Activated T-helper 17 cell treated with anti-CD3 and anti-CD28 coated beads, Interleukin-2, amount 50 U/mL, for 72 hours (primary cell): ENCODE measurements at places on chromosomes 1 and 21.

GRCh38 chr1:25959611-25960010, 38.3 kb downstream of the PAFAH2 start:
- no peak for ATAC-seq

- no peak for ATAC-seq
These were observed 59.6 kb downstream of the FMN2 start for GRCh38 chr1:240151136-240151735.

DNA sequence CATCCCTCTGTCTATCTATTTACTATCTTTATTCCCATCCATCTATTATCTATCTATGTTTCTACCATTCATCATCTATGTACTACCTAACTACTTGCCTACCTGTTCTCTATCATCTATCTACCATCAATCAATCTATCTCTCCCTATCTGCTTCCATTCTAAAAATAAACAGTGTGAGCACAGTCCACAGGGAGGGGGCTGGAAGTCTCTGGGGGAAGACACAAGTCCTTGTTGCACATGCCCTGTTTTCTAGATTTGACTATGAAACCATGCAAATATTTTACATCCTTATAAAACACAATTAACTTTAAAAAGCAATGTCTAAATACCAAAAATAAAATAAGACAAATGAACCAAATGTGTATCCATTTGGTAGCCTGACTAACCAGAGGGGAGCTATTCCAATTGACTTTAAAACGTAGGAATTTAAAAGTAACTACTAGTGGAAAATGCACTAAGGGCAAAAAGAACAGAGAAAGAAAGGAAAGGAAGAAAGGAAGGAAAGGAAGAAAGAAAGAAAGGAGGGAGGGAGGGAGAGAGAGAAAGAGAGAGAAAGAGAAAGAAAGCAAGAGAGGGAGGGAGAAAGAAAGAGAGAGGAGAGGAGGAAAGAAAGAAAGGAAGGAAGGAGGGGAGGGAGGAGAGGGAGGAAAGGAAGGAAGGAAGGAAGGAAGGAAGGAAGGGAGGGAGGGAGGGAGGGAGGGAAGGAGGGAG, 13.6 kb upstream of the RIPK4 start:
- no peak for ATAC-seq

DNA sequence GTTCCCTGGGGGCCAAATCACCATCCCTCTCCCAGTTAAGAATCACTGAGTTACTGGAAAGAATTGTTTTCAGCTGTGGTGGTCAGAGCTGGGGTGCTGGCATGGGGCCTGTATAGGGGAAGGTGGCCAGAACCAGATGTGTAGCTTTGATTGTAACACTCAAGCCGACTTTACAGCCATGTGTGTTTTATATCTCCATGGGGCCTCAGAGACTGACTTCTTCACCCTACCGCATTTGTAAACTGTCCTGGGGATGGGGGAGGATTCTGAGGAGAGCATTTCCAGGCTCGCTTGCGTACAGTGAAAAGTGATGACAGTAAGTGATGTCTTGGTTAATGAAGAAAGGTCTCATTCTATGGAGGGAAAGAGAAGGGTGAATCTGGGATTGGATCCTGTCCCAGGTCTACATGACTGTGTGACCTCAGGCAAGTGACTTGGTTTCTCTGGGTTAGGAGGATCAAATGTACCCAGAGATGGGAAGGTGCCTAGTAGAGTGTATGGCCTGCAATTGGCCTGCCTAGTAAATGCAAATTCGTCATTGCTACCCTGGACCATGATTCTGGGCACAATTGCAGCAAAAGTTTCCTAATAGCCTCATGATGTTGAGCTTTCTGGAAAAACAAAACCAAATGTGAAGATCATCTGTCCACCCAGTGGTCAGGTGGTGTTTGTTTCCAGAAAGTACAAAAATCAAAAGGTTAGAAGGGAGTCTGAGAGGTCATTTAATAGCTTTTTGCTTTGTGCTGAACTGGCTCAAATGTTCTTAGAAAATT, 49.7 kb upstream of the RCC2 start:
- no peak for ATAC-seq

DNA sequence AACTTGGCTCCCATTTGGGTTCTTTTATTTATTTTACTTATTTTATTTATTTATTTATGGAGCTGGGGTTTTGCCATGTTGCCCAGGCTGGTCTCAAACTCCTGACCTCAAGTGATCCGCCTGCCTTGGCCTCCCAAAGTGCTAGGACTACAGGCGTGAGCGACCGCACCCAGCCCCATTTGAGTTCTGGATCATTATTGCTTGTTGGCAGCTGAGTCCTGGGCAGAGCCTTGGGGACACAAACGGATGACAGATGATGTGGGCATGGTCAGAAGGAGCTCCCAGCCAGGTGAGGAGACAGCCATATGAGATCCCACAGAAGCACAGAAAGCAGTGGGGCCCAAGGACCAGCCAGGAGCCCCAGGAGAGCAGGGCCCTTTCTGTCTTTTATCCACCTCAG, 254.0 kb downstream of the MATN1 start:
- ATAC-seq = no peak

- no peak for ATAC-seq
These were observed 4.5 kb upstream of the FCMR start for GRCh38 chr1:206926286-206926685.

- no peak for ATAC-seq
These were observed 227.0 kb downstream of the PBX1 start for GRCh38 chr1:164785841-164786534.

- ATAC-seq = no peak
These were observed 7.4 kb downstream of the RPTN start for GRCh38 chr1:152151646-152152045.

DNA sequence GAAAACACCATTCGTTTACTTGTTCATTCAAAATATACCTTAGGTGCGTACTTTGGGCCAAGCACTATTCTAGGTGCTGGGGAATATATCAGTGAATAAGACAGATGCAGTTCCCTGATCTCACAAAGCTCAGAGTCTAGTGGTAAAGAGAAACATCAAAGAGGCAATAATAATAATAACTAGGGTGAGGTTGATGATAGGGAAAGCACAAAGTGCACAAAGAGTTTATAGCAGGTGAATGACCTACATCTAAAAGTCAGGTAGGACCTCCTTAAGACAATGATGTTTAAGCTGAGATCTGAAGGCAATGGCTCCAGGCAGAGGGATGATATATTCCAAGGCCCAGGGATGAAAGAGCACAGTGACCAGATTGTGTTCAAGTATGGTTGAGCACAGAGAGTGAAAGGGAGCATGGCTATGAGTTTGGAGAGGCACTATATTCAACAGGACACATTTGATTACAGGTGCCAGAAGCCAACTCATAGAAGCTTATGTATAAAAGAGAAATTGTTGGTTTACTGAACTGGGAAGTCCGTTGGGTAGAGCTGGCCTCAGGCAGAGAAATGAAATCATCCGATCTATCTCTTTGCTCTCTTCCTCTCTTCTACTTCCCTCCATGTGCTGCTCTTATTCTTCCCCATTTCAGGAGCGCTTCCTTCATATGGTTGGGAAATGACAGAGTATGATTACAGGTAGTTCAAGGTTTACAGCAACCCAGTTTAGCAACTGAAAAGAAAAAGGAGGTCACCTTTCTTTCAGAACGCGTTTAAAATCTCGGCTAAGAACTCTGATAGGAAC, 23.0 kb upstream of the CCT8 start:
- ATAC-seq = no peak

DNA sequence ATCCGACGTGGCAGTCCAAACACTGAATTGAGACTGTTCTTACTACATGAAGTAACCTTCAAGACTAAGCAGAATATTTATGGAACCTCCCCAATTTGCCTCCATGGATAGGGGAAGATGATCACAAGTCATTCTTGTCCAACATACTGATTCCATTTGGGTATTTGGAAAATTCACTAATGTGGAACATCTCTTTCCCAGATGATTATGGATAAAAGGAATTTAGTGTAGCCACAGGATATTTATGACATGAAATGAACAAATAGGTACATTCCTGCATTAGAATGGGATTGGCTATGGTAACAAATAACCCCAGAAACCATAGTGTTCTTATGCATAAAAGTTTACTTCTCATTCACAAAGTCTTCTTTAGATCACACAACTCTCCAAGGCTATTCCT, 40.2 kb upstream of the SGIP1 start:
- ATAC-seq = no peak
